EL (cell line): ENCODE measurements at places on chromosomes 2 and 18.

DNA sequence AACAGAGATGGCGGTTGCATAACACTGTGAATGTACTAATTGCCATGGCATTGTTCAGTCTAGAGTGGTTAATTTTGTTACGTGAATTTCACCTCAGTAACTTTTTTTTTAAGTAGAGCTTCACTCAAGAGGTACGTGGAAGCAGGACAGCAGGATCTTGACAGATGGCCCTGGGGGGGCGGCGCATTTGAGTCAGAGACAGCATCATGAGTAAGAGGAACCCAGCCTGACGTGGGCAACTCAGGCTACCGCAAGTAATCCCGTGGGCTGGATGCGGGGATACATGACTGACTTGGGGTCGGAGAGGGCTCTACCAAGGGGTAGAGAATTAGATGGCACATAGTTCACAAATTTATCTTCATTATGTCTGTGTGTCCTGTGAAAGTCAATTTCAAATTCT lies 38.1 kb upstream of the DAPL1 start:
- peak; percentile 34 for DNase-seq

GRCh38 chr18:63975628-63976027 lies 5.7 kb downstream of the SERPINB8 start:
- no peak for DNase-seq

DNA sequence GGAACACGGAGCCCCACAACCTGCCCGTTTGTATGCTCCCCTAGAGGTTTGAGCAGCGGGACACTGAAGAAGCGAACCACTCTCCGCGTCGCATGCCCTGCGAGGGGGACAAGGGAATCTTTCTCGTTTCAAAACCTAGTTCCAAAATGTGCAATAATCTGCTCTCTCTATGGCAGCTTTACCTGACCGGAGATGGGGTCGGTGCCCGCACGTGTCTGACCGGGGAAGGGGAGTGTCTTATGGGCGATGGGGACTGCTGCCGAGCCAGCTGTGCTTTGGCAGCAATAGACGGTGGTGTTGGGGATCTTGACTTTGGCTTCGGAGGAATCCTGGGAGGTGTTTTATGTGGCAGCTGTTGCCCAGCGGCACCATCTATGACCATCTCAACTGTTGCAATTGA lies 7.9 kb downstream of the TTN start:
- no peak for DNase-seq

GRCh38 chr2:138269765-138270164 lies 231.8 kb upstream of the SPOPL start:
- DNase-seq: no peak

DNA sequence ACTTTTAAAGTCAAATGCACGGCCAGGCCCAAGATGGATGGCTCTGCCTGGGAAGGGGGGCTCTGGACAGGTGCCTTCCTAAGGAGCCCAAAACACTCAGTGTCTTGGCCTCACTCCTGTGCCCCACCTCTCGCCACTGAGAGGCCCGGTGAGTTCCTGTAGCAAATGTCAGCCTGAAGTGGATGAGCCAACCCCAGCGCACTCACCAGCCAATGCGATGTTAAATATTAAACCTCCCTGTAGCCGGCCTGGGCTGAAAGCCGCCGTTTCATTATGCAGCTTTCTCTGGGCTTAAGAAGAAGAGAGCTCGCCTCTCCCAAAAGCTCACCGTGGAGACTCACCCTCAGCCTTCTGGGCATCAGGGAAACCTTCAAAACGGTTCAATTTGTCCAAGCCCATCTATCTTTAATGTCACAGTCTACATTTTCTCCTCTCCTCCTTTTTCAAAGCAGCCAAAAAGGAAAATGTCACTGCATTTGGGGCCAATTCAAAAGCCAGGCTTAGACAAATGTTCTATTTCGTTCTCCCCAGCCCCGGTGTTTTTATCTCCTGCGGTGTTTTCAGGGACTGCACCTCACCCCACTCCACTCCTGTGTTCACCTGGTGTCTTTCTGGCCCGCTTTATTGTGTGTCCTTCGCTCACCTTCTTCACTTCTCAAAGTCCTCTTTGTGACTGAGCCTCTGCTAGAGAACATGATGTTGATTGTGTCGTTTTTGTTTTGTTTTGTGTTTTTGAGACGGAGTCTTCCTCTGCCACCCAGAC lies 124.0 kb downstream of the NRP2 start:
- no peak for DNase-seq

GRCh38 chr2:61660511-61661388 lies 122.6 kb upstream of the XPO1 start:
- no peak for DNase-seq

GRCh38 chr18:61893309-61893970 lies 633 bp upstream of the RNF152 start:
- peak; percentile 61 for DNase-seq

DNA sequence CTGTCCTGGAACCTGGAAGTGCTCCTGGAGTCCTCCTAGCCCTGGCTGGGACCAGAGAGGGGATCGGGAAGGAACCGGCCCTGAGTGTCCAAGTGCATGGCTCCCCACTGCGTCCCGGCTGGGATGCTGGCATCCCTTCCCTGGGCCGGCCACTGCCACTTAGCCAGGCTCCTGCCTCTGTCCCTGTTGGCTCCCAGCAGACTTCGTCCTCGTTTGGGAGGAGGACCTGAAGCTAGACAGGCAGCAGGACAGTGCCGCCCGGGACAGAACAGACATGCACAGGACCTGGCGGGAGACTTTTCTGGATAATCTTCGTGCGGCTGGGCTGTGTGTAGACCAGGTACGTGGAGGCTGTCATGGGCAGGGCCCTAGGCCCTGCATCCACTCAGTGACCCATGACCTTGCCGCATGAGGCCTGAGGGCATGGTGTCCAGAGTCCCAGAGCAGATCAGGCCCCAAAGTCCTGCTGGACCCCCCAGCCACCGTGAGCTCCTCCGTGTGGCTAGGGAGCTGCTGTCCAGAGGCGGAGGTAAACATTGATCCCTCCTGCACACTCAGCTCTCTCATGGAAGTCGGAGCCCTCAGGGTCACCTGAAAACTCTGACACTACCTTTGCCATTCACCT lies 7.1 kb downstream of the ANO7 start:
- DNase-seq: no peak

DNA sequence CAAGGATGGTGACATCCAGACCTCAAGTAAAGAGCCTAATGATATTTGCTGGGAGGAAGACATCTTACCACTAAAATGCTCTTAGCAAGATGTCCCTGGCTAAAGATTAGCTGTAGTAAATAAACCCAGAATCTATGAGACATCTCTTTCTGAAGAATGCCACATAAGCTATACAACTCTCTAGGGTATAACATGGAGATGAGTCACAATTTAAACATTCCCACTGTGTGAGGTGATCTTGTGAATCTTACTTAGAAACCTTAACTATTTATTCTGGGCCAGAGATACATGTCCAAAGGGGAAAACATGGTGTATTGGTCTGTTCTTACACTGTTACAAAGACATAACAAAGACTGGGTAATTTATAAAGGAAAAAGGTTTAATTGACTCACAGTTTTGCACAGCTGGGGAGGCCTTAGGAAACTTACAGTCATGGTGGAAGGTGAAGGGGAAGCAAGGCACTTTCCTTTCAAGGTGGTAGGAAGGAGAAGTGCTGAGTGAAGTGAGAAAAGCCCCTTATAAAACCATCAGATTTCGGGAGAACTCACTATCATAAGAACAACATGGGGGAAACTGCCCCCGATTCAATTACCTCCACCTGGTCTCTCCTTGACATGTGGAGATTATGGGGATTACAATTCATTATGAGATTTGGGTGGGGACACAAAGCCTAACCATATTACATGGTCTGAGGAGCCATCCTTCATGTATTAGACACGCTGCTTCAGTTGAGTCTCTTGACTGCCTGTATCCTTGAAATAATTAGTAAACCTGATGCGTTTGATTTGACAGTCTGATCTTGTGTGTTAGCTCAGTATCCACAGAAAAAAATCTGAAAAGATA lies 17.1 kb downstream of the KRCC1 start:
- peak; percentile 92 for DNase-seq
